NCI-H510A treated with DMSO at 0.1 percent for 48 hours (cell line): ENCODE measurements at places on chromosomes 12 and 14.
A peak's percentile ranks its signal among the peaks of the same experiment; 100 is the strongest.

- DNase-seq, result peak; percentile 57
Observed at GRCh38 chr12:117646520-117646919, 285.1 kb upstream of the NOS1 start.

- no peak for DNase-seq
Observed at GRCh38 chr12:84157170-84157569, 755.4 kb downstream of the SLC6A15 start.

DNA sequence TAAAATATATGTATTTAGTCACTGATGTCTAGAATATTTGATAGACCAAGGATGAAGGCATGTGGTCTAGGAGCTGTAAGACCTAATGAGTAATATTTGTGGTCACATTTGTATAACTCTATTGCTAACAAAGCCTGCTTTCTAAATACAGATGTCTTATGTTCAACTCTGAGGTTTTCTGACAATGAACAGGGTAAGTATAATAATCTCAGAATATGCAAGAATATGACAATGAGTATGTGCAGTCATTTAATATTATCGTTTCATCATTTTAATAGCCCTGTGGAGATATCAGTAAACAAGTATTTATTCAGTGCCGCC is 389.6 kb downstream of the LRIG3 start:
- no peak for DNase-seq

DNA sequence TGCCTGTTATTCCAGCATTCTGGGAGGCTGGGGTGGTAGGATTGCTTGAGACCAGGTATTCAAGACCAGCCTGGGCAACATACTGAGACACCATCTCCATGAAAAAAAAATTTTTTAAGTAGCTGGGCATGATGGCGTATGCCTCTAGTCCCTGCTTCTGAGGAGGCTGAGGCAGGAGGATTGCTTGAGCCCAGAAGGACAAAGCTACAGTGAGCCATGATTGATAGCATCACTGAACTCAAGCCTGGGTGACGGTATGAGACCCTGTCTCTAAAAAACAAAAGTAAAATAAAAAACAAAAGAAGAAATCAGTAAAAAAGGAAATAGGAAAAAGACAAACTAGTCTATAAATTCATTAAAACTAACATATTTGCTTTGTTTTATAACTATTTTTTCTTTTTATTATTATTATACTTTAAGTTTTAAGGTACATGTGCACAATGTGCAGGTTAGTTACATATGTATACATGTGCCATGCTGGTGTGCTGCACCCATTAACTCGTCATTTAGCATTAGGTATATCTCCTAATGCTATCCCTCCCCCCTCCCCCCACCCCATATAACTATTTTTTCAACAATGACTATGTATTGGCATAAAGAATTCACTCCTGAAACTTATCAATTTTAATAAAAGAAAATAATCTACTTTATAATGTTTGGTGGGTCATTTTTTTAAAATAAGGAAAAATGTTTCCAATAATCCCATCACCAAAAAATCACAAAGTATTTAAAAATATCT is 15.4 kb upstream of the AP4S1 start:
- DNase-seq, result no peak

- no peak for DNase-seq
Observed at GRCh38 chr14:62694075-62694474, 351.2 kb downstream of the KCNH5 start.

DNA sequence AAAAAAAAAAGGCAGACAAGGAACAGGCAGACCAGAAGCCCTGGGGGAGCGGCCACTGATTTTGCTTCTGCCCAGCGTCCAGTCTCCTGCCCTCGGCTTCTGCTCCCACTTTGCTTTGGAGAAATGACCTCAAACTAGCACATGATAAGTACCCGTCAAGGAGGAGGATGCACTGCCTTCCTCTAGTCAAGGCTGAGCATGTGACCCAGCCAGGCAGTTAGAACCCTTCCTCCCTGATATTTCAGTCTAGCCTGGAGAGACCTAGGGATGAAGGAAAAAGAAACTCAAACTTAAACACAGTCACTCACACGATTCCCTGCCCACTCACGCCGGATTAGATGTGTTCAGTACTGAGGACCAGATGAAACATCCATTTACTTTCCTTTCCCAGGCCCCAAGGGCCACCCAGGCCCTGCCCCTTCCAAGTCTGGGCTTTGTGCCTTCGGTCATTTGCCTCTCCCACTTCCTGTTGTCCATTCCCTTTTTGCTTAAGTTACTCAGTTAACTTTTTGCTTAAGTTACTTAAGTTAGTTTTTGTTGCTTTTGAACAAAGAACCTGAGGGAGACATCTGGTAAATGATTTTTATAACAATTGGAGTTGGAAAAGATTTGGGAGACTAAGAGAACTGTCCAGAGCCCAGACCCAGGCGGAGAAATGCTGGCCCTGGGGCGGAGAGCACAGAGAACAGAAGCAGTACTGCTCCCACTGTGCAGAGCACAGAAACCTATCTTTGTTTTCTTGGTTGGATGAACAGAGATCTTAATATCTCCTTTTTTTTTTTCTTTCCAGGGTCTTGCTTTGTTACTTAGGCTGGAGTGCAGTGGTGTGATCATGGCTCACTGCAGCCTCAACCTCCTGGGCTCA is 23.0 kb upstream of the TTC7B start:
- no peak for DNase-seq

- no peak for DNase-seq
Observed at GRCh38 chr14:58060898-58061297, 91.1 kb downstream of the ARMH4 start.
